ENCODE measurements at places on chromosomes 11 and 22.
A peak's percentile ranks its signal among the peaks of the same experiment; 100 is the strongest.

DNA sequence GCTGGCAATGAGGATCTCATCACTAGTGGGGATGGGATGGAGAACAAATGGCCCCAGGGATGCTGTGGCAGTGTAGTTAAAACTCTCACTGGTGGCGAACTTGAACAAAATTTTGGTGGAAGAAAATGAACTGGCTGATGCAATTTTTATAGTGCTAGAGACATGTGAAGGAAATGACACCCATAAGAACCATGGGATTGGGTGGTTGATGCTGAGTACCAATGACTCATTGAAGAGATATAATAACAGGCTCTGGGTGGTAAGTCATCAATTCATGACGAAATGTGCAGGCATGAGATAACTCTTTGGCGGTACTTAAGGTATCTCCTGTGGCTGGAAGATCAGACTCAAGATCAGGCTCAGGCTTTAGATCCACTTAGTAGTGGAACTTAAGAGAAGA, 172.9 kb upstream of the DDI1 start:
- DNase-seq = no peak

- DNase-seq = no peak
Observed at GRCh38 chr11:74050465-74050864, 41.6 kb upstream of the UCP3 start.

GRCh38 chr22:36470994-36471331, 10.5 kb downstream of the TXN2 start:
- DNase-seq = no peak

GRCh38 chr11:12381875-12382274, 4.5 kb downstream of the PARVA start:
- no peak for DNase-seq

- DNase-seq = peak; percentile 94
Observed at GRCh38 chr11:1852877-1853276, at the start of gene LSP1. Gene LSP1, plus strand, starts transcription at chr11:1853084. Its CDS starts 61 bp downstream, at chr11:1853145.

DNA sequence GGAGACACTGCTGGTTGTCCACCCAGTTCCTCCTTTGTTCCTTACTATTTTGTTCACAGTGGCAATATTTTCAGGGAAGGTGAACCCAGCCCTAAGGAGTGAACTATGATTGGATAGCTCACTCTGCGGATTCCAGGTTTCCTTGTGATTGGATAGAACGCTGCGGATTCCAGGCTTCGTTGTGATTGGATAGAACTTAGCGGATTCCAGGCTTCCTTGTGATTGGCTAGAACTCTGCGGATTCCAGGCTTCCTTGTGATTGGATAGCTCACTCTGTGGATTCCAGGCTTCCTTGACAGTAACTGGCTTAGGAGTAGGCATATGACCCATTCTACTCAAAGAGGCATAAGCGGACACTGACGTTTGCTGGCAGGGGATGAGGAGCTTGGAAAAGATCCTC, 28.6 kb upstream of the ADA2 start:
- DNase-seq = no peak

- no peak for DNase-seq
Observed at GRCh38 chr11:134823970-134824369, 411.9 kb upstream of the B3GAT1 start.

GRCh38 chr22:41900652-41901312, 14.1 kb downstream of the SHISA8 start:
- no peak for DNase-seq

DNA sequence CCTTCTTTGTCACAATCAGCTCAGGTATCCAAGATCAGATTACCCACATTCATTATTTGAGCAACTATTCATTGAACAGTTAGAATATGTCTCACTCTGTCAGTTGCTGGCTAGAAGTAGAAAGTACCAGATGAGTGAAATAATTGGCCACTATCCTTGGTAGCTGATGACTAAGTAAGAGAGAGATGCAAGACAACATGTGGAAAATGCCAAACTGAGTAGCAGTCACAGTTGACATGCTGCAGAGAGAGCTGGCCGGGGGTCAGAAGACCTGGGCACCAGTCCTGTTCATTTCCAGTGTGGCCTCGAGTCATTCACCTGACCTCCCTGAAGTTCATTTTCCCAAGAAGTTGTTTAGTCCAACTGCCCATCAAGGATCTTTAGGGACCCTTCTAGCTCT, 22.5 kb upstream of the SMIM35 start:
- no peak for DNase-seq

DNA sequence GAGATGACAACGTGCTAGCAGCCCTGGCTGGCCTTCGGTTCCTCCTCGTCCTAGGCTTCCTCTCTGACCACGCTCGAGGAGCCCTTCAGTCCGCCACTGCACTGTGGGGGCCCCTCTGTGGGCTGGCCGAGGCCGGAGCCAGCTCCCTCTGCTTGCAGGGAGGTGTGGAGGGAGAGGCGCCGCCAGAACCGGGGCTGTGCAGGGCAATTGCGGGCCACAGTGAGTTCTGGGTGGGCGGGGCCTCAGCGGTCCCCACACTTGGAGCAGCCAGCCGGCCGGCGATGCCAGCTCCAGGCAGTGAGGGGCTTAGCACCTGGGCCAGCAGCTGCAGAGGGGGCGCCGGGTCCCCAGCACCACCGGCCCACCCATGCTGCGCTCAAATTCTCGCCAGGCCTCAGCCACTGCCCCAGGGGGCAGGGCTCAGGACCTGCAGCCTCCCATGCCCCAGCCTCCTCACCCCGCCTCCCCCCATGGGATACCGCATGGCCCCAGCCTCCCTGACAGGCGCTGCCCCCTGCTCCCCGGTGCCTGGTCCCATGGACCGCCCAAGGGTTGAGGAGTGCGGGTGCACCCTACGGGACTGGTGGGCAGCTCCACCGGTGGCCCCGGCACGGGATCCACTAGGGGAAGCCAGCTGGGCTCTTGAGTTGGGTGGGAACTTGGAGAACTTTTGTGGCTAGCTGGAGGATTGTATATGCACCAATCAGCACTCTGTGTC, 399.4 kb downstream of the LUZP2 start:
- no peak for DNase-seq

DNA sequence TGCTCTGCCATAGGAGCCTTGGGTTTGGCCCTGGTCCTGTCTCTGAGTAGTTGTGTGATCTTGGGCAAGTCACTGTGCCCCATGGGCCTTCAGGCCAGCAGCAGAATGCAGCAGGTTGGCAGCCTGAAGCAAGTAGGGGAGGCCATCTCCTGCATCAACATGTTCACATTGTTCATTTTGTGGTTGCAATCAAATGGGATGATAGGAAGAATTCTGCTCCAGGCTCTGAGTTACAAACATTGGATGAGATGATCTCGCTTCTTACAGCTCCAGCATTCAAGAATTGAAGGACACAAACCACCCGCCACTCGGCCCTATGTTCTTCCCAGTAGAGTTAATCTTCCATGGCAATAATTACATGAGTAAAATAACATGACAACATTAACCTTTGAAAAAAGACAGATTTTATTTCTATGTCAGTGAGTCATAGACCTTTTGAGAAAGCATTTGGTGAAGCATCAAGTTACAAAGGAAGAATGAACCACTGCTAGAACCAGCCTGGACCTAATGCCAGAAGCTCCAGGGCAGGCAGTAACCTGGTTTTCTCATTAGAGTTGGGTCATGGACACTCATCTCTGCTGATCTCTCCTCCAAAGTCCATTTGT, 308.3 kb upstream of the NCAM1 start:
- no peak for DNase-seq

DNA sequence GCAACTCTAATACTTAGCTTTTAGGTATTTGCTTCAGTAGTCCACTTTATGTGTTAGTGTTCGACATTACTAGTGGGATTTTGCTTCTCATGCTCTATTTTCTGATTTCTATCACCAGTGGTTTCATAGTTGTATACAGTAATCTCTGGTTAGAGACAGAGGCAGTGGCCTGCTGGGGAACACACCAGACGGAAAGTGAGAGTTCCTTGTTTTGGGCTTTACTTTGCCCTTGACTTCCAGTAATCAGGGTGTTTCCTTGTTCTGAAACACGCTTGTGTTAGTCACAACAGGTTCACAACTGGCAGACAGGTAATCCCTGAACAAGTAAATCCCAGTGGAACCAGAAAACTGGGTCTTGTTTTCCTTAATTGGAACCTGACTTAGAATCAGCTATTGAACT, 56.0 kb downstream of the PACS1 start:
- no peak for DNase-seq

DNA sequence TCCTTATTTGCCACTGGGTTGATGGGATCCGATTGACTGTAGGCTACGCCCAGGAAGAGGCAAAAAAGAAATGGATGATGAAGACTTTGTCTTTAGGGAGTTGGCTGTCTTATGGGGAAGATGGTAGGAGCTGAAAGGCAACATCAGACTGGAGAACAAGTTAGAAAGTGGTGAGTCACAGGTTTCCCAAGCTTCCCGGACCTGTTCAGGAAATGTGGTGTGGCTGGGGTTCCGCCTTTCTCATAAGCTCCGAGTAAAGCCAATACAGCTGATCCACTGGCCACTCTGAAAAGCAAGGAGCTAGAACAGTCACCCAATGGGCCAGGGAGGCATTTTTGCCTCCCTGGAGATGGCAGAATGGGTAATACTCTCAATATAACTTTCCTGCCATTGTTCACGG, 194.5 kb downstream of the SNX19 start:
- no peak for DNase-seq

- no peak for DNase-seq
Observed at GRCh38 chr22:30347255-30347892, 9.3 kb downstream of the SF3A1 start.

- DNase-seq = no peak
Observed at GRCh38 chr11:92382311-92382710, 157.7 kb downstream of the FAT3 start.

- no peak for DNase-seq
Observed at GRCh38 chr11:119787074-119787461, 58.1 kb upstream of the NECTIN1 start.

DNA sequence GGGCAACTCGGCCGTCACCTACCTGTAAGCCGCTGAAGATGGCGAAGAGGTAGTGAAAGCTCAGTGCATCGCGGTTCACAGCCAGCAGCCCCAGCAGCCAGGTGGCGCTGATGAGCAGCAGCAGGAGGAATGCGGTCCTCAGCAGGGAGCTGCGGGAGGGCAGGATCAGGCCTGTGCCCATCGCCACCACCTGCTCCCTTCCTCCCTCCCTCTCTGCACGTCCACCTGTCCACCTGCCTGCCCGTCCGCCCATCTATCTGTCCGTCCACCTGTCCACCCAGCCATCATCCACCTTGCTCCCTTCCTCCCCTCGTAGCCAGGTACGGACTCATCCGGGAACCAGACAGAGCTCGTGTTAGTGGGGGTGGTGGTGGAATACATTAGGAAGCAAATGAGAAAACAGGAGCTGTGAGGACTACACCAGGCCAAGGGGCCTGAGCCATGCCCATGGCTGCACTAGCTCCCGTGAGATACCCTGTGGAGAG, 32.2 kb downstream of the TRMU start:
- peak; percentile 61 for DNase-seq

- no peak for DNase-seq
Observed at GRCh38 chr22:17648569-17648968, 10.0 kb downstream of the BCL2L13 start.

- no peak for DNase-seq
Observed at GRCh38 chr11:92227959-92228935, 3.6 kb downstream of the FAT3 start.

- peak; percentile 75 for DNase-seq
Observed at GRCh38 chr11:945986-946385, 20.3 kb downstream of the AP2A2 start.

GRCh38 chr11:133175103-133175502, 357.2 kb downstream of the OPCML start:
- no peak for DNase-seq

DNA sequence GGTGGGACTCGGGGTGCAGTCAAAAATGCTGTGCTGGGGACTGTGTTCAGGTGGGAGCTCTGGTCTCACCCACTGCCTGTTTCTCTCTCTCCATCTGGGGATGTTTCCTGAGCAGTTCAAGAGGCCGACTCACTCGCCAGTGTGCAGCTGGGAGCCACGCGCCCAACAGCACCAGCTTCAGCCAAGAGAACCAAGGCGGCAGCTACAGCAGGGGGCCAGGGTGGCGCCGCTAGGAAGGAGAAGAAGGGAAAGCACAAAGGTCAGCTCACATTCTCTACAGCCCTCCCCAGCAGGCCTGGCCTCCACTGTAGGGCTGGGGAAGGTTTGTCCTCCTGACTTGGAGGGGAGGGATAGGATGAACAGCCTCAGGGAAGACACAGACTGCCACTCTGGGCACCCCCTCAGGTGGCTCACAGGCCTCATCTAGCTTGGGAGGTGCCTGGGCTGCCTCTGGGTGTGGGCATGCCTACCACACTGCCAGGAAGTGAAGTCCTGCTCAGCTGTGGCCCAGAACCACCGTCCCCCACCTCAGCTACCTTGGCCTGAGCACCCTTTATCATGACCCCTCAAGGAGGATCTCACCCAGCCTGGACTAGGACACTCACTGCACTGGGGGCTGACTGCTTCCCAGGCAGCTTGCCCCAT, 13.0 kb downstream of the TUB start:
- DNase-seq = no peak

- DNase-seq = no peak
Observed at GRCh38 chr11:68653486-68654430, 30.6 kb upstream of the GAL start.

- DNase-seq = peak; percentile 75
Observed at GRCh38 chr11:64036087-64037026, 626 bp downstream of the FLRT1 start.

DNA sequence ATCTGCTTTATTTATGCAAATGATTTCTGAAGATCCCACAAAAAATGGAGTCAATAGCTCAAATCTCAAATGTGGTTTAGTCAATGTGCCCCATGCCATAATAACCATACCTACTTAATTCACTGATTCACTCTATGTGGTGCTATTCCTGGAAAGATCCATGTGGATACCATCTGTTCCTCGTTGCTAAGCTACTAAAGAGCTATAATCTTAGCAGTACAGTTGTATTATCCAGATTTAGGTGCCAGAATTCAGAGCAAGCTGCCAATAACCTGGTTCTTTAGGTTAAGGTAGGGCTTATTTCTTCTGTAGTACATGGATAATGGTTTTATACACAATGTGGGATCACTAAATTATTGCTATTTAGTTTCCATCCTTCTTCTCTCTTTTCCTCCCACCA, 974.7 kb upstream of the CCDC90B start:
- DNase-seq = no peak

GRCh38 chr11:12922980-12923507, 86.1 kb upstream of the RASSF10 start:
- no peak for DNase-seq

All from NB4 (cell line).